ENCODE measurements at places on chromosomes 3 and 15. TPM values are rescaled to one million over a fixed set of nuclear protein-coding genes. Genes with fewer than 3 reads are reported as not detected.

Gene PPP1R14D
- polyA plus RNA-seq = not detected

DNA sequence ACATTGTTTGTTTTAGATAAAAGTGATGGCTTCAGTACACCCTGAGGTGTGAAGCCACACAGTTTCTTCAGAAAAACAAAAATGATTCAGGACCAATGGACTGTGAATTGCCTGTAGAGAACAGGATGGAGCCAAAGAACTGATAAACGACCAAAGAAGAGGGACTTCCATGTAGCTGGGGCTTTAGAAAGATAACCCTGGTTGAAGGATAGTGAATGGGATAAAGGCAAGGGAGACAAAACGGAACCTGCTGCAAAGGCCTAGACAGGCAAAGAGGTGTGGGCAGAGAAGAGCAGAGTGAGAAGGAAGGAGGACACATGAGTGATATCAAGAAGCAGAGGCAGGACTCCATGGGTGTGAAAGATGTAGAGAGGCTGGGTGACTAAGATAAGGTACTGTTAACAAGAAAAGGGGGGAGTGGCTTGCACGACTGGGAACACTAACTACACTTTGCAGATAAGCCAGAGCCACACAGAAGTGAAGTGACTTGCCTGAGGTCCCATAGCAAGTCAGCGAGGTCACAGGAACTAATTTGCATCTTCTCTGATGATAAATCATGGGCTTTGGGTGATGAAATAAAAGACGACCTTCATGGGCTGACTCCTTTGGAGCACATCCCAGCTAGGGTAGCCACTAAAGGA lies 44.3 kb downstream of the RAB6B start:
- no peak for DNase-seq

DNA sequence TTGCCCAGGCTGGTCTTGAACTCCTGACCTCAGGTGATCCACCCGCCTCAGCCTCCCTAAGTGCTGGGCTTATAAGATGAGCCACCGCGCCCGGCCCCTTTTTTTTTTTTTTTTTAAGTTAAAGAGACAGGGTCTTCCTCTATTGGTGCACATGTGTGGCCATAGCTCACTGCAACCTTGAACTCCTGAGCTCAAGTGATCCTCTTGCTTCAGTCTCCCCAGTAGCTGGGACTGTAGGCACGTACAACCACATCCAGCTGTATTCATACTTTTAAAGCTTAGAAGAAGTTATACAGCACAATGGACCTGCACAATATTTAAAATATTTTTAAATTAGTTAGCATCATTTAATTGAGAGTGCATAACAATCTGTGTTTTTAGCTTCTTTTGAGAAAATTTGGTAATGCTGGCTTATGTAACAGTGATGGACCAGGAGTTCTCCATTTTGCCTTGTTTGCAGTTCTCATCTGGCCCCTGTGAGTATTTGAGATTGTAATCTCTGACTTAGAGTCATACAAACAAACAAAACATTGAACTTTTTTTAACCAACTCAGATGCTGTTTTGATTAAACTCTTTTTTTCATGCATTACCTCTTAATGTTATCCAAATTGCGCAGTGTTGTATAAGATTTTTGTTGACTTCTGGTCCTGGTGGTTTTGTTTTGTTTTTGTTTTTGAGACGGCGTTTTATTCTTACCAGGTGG lies 33.0 kb downstream of the CHD2 start:
- no peak for DNase-seq

Gene THSD4
- polyA plus RNA-seq = 24.1 TPM

GRCh38 chr3:168540726-168541125 lies 445.0 kb upstream of the GOLIM4 start:
- DNase-seq = no peak

Gene WDR93
- polyA plus RNA-seq = 0.40 TPM

DNA sequence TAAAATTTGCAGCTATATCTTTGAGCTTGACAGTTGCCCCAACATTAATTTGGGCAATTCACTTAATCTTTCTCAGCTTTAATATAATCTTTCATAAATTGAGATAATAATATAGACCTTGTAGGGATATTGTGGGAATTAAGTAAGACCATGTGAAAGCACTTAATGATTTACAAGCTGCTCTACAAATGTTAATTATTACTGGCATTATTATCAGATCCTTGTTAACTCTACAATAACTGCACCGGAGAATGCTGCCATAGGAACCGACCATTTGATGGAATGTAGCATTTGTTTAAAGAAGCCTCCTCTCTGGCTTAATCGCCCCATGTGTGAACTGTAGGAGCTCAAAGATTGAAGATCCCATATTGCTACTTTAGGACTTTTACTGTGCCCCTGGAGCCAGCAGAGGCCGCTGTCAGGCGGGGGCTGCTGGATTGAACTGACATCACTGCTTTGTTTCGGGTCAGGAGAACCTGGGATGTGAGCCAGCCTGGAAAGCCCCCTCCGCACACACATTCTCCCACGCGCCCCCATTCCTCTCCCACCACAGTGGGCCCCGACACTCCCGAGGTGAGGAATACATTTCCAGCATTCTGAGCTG lies 154.2 kb upstream of the TNIK start:
- DNase-seq = no peak

Gene SLC4A7
- 2.7 TPM for polyA plus RNA-seq

Gene WNT7A
- not detected for polyA plus RNA-seq

Gene ROPN1
- polyA plus RNA-seq = not detected

Gene DNAJA4
- 43.5 TPM for polyA plus RNA-seq

Gene PLCL2
- polyA plus RNA-seq = 25.9 TPM

Gene KLHL6
- 1.2 TPM for polyA plus RNA-seq

Gene CD200R1
- 0.34 TPM for polyA plus RNA-seq

Data from adrenal gland (tissue), 19 donors.